ENCODE measurements at places on chromosomes 5 and 9.

DNA sequence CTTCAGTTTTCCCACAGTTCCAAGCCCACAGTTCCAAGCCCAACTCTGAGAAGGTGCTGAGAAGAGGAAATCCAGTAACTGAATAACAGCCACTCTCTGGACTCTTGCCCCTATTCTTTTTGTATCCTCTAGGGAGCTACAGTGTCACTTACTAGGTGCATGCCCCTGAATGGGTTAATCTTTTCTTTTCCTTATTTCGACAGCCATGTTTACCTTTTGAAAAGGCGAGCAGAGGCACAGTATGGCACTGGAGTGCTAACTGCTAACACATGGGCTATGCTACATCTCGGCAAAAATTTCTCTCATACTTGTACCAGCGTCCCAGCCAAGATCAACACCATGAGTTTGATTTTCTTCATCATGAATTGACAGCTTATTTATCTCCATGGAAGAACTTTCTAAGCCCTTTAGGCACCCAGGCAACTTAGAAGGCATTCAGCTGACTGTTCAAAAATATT, 222.6 kb downstream of the EBF1 start:
- DNase-seq = no peak

DNA sequence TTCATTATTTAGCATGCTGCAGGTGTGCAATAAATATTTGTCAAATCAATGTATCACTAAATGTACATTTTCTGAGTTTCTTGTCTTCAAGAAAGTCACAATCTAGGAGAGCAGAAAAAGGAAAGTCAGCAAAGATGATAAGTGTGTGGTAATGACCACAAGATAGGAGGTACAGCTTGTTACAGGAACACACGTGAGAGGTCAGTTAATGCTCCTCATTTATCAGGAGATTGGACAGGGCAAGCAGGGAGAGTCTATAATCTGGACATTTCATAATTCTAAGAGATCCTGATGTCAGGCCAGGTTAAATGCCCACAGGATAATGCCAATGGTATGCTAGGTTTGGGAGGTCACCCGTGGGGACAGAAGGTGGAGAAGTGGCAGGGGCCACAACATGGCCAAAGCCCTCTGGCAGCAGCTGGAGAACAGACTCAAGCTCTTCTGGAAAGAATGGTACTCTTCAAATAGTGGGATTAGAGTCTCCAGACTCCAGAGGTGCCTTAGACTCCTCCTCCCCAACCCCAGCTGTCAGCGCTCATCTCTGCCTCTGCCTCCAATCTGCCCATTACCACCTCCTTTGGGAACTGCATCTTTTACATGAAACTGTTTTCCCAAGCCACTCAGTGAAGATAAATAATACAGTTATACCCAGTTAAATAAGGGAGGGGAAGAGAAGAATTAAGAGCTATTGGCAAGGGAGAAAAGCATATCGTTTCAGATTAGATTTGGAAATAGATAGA, 114.3 kb downstream of the ASTN2 start:
- no peak for DNase-seq

DNA sequence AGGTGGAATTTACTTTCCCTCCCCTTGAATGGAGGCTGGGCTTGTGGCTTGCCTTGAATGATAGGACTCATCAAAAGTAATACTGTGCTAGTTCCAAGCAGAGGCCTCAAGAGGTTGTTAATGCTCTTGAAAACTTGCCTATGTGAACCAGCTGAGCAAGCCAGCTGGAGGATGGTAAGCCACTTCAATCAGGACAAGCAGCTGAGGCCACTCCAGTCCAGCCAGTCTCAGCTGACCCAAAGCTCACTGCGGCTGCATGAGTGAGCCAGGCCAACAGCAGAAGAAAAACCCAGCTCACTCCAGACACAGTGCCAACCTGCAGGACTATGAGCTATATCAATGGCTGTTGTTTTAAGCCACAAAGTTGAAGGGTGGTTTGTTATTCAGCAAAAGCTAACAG, 182.8 kb downstream of the MCTP1 start:
- DNase-seq = no peak

DNA sequence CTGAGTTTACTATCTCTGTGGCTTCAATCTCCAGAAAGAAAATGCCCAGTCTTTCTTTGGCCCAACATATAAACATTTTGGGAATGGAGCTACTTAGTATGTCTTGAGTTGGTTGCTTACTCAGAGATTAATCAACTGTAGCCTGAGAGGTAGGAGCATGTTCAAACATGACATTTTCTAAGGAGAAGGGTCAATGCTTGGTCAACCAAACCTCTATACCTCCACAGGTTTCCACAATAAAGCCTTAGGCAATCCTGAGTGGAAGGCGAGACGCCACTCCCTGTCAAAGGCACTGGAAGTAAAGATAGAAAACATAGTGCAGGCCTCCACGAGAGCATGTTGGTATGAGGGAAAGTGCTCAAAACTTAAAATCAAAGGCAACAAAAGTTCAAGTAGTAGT, 411.4 kb downstream of the KCTD16 start:
- DNase-seq = no peak

DNA sequence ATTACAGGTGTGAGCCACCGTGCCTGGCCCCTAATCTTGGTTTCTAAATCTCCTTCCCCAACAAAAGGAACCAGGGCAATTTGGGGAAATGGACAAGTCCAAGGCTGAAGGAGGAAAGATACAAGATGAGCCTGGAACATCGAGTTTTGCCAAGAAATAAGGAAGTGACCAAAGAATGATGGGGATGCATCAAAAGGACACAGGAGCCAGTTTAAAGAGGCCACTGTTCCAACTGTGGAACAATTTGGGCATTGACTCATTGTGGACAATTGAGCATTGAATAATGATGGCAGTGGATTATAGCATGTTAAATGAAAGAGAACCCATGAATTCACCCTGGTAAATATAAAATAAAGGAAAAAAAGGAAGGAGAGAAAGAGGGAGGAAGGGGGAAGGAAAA, 47.5 kb downstream of the DUSP1 start:
- DNase-seq = no peak

- no peak for DNase-seq
These were observed 23.3 kb downstream of the CFAP90 start for GRCh38 chr5:7827610-7828009.
